Activated naive CD4-positive, alpha-beta T cell treated with anti-CD3 and anti-CD28 coated beads, Interleukin-2, amount 10 ng/mL, durations not matched to agents 5 hours and 36 hours (primary cell): ENCODE measurements at places on chromosomes 6 and 20. TPM values are rescaled to one million over a fixed set of nuclear protein-coding genes. Genes with fewer than 3 reads are reported as not detected.

The RIPOR2 gene
- total RNA-seq, result 361 TPM

The PROKR2 gene
- not detected for total RNA-seq

The PET117 gene
- total RNA-seq, result 13.6 TPM

The CTCFL gene
- not detected for total RNA-seq
